NCI-H1694 (cell line): ENCODE measurements at places on chromosomes 2 and 18.

GRCh38 chr18:64785686-64786085 is 636.8 kb upstream of the LINC00305 start:
- DNase-seq, result no peak

DNA sequence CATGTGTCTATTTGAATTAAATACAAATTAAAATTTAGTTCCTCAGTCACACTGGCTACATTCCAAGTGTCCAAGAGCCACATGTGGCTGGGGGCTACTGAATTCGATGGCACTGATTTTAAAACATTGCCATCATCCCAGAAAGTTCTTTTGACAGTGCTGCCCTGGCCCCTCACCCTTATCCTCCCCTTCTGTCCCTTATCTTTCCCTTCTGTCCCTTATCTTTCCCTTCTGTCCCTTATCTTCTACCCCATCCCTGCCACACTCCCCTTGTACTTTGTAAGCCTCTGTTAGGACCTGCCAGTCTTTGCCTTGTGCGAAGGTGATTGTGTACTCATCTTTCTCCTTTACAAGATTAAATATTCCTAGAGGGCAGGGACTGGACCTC is 85.2 kb downstream of the DNMT3A start:
- no peak for DNase-seq

DNA sequence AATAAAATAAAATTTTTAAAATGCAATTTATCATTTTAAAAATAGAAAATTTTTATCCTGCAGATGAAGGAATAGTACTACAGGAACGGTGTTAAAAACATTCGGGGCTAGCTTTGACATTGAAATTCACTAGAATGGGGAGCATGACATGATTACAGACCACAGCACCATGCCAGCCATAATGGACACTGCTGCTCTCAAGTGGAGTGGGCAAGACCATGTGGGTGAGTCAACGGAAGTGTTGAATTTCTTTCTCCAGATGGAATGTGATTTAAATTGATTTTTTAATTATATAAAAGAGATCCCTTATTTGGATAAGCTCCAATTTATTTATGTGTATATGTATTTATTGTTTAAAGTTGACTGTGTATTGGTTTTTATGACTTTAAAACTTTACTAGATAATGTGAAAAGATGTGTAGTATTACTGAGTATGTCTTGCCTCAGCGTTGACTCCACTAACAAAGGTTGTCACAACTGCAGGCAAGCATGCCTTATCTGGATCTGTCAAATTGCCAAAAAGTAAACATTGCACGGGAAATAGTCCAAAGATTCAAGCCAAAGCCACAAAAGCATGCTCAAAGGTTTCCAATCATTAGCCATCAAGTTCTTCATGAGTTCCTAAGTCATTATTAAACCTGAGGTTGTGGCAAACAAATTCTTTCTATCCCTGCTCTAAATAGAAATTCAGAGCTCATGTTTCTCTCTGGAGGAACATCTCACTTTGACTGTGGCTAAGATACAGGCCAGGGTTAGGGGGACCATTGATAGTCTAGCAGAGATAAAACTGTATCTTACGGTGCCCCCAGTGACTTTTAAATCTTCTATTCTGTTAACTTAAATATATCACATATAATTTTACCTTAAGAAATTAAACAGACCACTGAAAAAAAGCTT is 536.9 kb downstream of the TMX3 start:
- no peak for DNase-seq

- DNase-seq, result no peak
Observed at GRCh38 chr2:213679894-213680293, 395.6 kb downstream of the SPAG16 start.
